ENCODE measurements at places on chromosomes 11 and 22.

- peak; percentile 80 for DNase-seq
These were observed 60.0 kb downstream of the BARX2 start for GRCh38 chr11:129435499-129436245.

DNA sequence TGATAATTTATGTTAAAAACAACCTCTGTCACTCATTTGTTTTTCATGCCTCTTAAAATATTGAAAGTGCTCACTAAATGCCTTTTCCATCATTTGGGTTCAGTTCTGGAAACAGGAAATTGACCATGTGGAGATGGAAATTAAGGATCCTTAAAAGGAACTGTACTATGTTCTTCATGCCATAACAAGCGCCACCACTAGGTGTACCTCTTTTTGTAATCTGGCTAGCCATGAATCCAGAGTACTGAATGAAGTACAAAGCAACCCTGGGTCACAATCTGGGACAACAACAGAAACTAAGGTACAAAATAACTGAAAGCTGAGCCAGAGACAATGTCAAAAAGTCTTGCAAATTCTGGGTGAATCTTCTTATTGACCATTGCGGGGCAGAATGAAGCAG, 559.1 kb downstream of the FAM181B start:
- DNase-seq: no peak

GRCh38 chr11:73308003-73308960, at the start of gene ARHGEF17:
Gene ARHGEF17 (plus strand): TSS chr11:73308276. CDS start chr11:73308639, 363 bp downstream.
- DNase-seq: peak; percentile 74

DNA sequence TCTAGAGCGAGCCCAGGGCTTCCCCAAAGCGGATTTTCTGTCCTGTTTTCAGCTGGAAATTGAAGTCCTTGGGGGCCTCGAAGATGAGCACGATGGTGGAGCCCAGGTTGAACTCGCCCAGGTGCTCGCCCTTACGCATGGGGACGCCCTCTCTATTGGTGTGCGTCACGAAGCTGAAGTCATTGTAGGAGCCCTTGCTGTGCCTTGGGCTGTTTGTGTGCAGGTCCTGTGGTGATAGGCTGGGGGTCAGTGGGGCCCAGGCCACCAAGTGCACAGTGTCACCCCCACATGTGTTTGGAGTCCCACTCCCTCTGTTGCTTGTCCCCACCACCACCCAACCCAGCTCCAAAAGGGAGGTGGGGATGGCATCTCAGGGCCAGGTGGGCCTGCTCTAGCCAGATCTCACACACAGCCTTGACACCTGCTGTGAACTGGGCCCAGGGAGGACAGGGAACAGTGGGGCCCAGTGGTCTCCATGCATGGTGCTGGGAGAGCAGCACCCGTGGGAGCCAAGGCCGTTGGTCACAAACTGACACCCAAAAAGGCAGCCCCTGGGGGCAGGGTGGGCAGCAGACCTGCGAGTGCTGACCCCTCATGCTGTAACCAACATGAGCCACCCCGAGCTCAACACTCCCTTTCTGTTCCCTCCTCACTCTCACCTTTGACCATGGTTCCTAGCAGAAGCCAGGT, 42.3 kb downstream of the PISD start:
- DNase-seq: no peak

- no peak for DNase-seq
These were observed 39.0 kb upstream of the GDPD4 start for GRCh38 chr11:77340501-77340900.

All from epithelial cell of esophagus (primary cell).